ENCODE measurements at places on chromosomes 3 and 15.

GRCh38 chr3:127356381-127356780 lies 68.5 kb upstream of the PRR20G start:
- DNase-seq = no peak

DNA sequence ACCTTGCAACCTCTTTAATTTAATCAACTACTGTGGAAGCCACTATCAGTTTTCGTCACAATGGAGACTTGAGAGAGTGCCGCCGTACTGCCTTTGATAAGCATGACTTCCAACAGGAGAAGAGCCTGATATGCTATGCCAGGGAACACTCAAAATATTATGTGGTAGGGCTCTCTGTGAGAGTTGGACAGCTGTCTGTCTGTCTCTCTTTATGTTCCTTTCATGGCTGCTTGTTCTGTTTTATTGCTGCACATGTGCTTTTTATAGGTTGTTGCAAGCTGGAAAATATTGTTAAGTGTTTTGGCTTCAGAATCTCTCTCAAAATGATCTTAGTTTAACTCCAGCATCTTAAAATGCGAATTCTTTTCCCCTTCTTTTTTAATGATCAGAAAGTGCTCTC lies 249.4 kb upstream of the RARB start:
- no peak for DNase-seq

DNA sequence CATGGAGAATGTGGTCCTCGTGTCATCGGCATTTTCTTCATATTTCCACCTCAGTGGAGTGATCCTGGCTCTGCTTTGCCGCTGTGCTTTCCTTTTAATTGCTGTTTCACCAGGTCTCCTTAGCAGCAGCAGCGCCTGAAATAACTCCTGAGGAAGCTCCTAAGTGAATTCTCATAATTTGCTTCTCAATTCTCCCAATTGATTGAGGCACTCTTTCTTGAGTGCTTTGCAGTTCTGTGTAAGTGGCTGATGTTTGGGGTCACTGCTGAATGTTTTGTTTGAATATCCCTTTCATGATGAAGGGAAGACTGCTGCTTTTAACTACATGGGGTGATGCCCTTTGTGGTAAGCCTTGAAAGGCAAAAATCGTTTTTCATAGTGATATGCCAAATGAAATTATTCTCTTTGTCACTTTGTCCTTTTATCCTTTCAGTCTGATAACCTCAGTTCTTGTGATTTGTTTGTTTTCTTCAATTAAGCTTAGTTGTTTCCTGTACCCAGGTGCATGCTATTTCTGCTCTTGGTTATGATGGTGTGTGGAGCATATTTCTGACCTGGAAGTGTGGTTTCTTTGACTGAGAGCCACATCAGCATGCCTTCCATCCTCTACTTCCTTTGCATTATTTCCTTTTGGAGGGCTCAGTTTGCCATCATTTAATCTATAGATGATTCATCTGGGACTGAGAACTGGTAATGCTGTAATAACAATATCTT lies 36.7 kb downstream of the HMG20A start:
- no peak for DNase-seq

DNA sequence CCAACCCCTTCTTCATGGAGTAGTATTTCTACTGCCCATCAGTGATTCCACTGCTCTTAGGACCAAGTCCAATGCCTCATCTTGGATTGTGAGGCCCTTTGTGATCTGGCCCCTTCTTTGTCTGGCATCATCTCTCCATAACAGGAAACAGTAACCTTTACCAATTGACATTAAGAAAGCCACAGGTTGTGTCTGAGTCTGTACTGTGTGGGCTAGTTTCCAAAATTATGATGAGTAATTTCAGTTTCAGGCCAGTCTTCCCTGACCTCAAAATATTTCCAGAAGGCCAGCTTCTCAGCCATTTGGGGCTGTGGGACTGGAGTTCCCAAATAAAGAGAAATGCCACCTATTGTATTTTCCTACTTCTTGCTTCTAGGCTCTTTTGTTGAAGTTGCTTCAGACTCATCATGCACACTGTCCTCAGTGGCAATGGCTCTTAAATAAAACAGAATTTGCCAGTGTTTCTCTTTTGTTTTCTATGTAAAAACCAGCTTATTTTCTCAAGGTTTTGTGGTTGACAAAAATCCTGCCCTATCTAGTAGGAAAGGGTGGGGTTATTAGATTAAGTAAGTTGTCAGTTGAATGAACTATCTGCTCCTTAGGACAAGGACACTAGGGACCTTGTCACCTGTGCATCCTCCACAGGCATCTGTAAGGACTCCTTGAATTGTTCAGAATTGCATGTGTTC lies 47.0 kb upstream of the ACKR4 start:
- peak; percentile 59 for DNase-seq

DNA sequence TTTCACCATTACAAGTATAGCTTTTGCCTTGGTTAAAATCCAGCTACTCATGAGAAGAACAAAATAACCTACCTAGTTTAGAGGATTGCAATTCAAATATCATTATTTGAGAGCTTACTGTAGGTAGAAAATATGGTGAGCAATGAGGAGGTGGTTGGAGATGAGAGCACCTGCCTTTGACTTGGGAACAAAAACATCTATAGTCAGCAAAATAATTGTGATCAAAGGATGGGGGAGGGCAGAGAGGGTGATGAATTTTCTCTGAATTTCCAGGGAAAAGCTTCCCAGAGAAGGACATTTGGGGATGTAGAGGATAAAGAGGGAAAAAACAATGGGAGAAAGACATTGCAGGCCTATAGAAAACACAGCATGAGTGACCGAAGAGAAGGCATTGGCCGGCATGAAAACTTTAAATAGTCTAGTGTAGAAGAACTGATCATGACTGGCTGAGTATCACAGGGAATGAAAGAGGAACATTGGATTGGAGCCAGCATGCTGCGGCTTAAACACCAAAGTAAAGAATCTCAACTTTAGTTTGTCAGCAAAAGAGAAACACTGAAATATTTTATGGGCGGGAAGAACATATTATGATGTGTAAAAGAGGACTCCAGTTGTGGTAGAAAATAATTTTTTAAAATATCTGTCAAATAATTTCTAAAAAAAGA lies 581.3 kb downstream of the UNC13C start:
- peak; percentile 67 for DNase-seq

- DNase-seq = no peak
Observed at GRCh38 chr15:39471785-39472574, 108.9 kb upstream of the THBS1 start.

- no peak for DNase-seq
Observed at GRCh38 chr15:52382647-52383046, 87.0 kb upstream of the MYO5C start.

DNA sequence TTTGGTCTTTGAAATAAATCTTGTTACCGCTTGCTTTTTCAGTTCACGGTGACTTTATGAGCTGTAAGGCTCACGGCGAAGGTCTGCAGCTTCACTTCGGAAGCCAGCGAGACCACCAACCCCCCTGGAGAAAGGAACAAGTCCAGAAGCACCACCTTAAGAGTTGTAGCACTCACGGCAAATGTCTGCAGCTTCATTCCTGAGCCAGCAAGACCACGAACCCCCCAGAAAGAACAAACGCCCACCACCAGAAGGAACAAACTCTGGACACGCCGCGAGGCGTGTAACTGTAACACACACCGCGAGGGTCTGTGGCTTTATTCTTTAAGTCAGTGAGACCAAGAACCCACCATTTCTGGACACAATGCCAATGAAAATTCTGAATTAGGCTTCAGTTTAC lies 28.8 kb downstream of the GOLGA6A start:
- DNase-seq = no peak

DNA sequence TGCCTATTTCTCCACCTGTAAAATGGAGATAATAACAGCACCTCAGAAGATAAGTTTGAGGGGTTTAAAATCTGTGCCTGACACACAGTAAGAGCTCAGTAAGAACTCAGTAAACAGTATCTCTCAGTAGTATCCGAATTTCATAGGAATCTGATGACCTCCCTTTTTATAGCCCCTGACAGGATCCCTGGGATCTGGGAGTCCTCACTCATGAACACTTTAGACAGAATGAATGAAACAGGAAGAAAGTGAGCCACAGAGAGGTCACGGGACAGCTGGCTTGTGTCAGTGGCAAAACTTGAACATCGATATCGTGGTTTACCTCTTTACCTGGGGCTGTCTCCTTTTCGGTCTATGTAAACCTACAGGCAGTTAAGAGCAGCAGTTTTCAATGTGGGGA lies 51.2 kb downstream of the LRTM1 start:
- no peak for DNase-seq

- no peak for DNase-seq
Observed at GRCh38 chr3:64414043-64414442, 188.8 kb upstream of the PRICKLE2 start.

GRCh38 chr15:83018436-83018835 lies 7.0 kb upstream of the C15orf40 start:
- DNase-seq = no peak

DNA sequence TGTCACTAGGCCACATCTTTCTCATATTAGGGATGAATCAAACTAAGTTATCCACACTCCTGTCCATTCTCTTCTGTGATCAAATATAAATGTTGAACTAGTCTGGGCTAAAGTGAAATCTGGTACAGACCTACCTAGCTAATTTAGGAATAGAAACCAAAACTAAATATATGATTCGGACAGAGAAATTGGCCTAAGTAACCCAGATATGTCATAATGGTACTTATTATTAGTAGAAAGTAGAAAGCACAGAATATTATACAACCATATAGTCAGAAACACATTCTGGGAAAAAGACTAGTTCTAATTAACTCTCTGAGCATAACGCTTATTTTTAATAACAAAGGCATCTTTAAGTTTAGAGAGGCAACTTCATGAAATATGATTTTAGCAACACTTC lies 389.0 kb downstream of the LSAMP start:
- DNase-seq = no peak

DNA sequence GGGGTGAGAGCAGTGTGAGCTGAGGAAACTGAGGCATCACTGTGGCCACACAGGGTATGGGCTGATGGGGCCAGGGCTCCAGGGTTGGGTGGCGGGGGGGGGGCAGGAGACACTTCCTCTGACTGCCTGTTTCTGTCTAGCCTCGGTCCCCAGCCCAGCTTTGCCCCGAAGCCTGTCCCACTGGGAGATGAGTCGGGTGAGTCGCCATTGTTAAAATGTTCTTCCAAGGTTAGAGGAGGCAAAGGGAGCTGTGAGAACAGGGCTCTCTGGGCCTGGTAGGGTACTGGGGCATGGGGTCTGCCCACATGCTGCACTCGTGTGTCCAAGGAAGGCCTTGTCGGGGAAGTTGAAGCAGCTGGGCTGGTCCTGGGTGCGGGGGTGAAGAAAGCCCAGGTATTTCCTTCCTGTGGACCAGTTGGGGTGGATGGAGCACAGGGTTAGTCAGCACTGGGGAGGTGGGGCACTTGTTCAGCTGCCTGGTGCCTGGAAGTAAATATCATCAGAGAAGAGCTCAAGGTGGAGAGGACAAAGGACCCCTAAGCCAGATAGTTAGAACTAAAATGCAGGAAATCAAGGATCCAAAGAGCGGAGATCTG lies 8.3 kb upstream of the JMJD7 start:
- no peak for DNase-seq

DNA sequence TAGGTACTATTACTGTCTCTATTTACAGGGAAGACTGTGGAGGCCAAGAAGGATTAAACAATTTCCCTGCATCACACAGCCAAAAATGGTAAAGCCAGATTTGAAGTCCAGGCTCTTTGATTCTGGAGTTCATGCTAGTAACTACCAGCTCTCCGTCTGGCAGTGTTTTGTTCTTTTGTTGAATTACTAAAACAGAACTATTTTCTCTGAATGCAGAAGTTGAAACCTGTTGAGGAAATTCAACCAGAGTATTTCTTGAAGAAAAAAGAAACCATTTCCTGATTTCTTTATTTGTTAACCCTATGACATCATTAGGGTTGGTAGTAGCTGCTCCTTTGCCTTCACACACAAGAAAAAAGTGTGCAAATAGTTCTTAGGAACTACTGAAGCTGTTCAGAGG lies 34.3 kb downstream of the CRTC3 start:
- DNase-seq = peak; percentile 83

- no peak for DNase-seq
Observed at GRCh38 chr15:48463366-48463880, 132.2 kb downstream of the DUT start.

GRCh38 chr3:191414732-191415131 lies 46.2 kb upstream of the PYDC2 start:
- no peak for DNase-seq

DNA sequence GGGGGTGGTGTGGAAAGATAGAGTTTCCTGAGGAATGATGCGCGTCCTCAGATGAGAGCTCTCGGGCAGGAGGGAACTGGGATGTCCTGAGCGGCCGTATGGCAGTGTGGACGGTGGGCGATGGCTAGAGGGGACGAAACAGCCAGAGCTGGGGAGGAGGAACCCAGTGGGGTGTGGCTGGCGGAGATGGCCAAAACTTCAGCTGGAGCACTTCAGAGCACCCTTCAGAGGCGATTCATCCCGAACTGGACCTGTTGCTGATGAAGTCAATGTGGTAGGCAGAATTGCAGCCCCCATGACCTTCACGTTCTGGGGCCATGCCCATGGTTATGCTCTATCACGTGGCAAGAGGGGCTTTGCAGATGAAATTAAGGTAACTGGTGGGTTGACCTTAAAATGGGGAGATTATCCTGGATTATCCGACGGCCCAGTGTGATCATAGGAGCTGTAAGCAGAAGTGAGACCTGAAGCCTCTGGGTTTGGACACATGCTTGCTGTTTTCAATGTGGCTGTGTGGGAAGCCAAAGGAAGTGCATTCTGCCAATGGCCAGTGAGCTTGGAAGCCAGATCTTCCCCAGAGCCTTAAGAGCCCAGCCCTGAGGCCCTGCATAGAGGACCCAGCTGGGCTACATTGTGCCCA lies 52.3 kb downstream of the ATP1B3 start:
- no peak for DNase-seq

DNA sequence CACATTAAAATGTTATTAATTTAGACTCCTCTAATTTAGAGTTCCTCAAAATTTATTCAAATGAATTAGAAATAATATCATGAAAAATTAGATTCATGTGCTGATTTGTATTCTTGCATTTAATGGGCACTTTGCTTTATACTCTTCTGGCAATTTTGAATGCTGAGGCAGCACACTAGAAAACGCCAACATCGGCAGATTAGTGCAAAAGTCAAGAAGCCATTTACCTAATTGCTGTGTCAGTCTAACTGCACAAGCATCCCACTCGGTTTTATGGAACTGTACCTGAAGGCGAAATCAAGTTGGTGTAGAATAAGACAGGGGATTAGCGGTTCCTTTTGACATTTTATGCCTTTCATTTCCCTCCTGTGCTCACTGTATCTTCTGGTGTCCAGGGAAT lies 382.0 kb downstream of the ROBO2 start:
- no peak for DNase-seq

DNA sequence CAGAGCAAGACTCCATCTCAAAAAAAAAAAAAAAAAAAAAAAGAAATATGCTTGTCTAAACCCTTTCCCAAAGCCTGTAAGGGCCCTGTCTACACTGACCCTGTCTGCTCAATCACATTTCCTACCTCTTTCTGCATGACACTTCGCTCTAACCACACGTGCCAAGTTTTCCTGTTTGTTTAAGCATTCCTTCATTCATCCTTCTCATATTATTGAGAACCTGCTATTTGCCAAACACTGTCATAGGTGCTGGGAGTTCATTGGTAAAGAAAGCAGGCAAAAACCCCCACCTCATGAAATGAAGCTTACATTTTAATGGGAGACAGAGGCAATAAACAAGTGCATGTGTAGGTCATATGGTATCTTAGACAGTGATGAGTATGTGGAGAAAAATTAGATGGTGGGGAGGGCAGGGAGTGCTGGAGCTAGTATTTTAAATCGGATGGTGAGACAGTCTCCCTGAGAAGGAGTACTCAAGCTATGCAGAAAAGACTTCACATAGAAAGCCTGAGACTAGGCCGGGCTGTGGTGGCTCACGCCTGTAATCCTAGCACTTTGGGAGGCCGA lies 48.0 kb downstream of the B3GNT5 start:
- DNase-seq = no peak

GRCh38 chr3:15723624-15723884 lies 74.2 kb downstream of the ANKRD28 start:
- no peak for DNase-seq

GRCh38 chr15:68427963-68428362 lies 4.0 kb downstream of the ITGA11 start:
- no peak for DNase-seq
